Spinal cord (tissue), 10 donors: ENCODE measurements at places on chromosomes 16 and 17. TPM values are rescaled to one million over a fixed set of nuclear protein-coding genes. Genes with fewer than 3 reads are reported as not detected.

The SLC25A10 gene
- 15.2 TPM for polyA plus RNA-seq

DNA sequence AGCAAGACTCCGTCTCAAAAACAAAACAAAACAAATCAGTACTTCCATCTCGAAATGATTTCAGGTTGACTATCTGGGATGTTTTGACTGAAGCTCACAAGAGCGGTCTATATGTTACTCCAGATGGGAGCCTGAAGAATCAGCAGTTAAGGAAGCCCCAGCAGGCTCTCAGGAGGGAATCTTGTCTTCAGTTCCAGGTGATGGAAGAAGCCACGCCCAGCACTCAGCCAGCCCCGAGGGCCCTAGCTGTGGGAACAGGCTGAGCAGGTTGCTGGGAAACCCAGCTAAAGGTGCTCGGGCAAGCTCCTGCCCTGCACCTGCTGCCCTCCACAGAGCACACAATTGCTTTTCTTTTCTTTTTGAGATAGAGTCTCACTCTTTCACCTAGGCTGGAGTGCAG, 32.4 kb downstream of the WIPI1 start:
- DNase-seq = no peak

DNA sequence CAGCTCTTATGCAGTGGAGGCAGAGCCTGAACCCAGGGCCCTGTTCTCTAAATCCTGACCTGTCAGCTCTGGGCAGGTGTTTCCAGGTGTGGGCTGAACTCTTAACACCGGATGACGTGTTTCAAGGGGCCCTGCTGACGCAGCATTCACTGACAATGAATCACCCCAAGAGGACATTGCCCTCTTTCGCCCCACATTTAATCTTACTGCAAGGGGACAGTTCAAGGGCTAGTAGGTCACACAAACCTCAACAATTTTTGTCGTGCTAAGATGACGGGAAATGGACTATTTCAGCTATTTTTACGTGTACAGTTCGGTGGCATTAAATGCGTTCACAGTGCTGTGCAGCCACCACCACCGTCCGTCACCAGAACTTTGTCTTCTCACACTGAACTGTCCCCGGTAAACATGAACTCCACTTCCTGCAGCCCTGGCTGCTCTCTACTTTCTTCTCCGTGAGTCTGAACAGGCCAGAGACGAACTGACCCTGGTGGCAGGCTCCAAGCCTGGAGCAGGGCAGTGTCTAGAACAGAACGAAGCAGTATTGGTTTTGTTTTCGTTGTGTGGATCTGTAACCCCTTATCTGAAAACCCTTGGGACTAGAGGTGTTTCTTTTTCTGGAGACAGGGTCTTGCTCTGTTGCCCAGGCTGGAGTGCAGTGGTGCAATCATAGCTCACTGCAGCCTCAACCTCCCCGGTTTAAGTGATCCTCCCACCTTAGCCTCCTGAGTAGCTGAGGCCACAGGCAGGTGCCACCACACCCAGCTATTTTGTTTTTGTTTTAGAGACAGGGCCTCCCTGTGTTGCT, 88.4 kb upstream of the CIBAR2 start:
- no peak for DNase-seq

DNA sequence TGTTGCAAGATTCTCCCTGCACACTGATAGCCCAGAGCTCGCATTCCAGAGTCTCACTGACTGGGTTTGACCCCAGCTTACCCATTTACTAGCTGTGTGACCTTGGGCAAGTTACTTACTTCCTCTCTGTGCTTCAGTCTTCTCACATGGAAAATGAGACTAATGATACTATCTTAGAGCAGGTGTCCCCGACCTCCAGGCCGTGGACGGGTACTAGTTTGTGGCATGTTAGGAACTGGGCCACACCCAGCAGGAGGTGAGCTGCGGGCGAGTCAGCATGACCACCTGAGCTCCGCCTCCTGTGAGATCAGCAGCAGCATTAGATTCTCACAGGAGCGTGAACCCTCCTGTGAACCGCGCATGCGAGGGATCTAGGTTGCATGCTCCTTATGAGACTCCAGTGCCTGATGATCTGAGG, 15.8 kb downstream of the ANKFY1 start:
- DNase-seq = no peak

DNA sequence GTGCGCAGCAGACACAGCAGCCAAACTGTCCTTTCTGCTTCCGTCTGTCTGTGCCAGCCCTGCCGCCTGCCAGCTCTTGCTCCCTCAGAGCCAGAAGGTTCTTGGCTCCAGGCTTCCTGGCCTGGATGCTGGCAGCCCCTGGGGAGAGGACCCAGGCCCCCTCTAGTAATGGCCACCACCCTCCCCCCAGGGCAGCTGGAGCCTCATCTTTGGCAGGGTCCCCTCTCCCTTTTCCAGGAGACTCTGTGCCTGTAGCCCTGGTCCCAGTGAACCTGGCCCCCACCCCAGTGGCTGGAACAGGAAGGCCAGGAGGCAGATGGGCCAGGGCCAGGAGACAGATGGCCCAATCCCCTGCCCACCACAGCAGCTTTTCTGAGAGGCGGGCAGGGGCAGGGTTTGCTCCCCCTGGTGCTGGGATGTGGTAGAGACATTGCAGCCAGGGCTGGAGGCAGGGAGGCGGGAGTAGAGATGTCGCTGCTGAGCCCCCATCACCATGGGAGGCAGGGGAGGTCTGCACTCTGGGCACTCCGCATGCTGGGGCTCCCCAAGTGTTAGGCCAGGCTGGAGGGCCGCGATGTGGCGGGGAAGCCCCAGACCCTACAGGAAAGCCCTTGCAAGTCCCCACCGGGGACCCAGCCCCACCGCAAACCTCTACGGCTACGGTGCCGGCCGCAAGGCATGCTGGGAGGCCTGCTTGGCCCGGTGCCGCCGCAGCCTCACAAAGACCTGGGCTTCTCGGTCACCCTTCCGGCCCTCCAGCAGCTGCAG, 16.7 kb downstream of the UNC13D start:
- peak; percentile 50 for DNase-seq

DNA sequence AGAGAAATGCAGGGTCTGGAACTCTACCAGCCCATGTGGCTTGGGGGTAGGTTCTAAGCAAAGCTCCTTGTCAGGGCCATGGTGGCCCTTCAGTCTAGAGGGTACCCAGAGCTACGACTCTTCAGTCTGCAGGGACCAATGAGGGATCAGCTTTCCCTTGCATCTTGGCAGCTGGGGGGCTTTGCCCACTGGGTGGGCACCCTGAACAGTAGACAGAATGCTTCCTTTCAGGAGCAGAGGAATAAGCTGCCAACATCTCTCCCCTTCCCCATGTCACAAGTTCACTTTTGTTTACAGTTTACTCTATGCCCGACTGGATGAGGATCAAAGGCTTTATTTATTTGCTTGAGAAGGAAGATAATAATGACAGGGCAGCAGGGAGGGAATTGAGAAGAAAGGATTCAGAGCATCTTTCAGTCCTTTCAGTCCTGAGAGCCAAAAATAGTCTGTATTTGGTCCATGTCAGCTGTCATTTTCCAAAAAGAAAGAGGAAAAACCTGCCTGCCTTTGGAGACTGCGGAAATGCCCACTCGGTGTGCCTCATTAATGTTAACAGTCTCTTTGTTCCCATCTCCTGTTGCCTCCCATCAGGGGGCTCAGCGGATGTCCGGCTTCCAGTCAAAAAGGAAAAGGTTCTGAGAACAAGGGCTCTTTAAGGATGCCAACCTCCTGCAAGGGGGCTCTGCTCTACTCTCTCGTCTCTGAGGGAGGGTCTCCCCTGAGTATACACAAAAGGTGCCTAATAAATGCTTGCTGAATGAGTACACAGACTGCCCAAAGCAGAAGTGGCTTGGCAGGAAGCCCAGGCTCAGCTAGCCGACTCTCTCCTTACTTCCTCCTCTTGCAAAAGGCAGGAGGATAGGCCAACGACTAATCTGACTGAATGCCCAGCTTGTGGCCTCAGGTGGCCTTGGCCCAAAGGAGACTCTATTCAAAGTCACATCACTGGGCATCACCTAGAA, 17.1 kb downstream of the TRAF4 start:
- DNase-seq = peak; percentile 57

DNA sequence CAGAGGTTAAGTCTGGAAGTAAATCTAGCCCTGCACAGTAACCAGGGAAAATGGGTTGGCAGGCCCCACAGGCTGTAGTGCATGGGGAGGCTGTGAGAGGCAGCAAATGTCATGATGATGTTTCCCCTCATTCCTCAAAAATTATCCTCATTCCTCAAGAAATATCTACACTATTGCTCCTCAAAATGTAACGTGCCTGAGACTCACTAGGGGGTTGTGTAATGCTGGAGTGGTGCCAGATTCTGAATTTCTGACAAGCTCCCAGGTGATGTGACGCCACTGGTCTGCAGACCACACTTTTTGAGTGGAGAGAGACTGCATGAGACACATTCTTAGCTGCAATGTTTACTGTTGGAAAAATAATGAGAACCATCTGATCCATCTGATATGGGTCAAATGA, 1.2 kb upstream of the MPP3 start:
- no peak for DNase-seq

DNA sequence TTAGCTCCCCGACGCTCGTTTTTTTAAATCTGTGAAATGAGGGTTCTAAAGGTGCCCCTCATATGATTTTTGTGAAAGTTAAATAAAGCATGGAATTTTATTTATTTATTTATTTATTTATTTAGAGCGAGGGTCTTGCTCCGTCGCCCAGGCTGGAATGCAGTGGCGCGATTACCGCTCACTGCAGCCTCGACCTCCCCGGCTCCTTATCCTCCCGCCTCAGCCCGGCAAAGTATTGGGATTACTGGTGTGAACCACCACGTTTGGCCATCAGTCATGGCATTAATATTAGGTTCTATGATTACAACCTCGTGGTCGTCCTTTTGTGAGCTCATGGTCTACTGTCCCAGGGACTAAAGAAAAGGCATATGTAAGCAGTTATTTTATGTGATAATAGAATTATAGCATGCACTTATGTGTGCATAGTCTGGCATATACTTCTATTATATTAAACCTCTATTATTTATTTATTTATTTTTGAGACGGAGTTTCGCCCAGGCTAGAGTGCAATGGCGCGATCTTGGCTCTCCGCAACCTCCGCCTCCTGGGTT, 557 bp upstream of the LUC7L start:
- no peak for DNase-seq

The LMF1 gene
- polyA plus RNA-seq = 37.5 TPM

DNA sequence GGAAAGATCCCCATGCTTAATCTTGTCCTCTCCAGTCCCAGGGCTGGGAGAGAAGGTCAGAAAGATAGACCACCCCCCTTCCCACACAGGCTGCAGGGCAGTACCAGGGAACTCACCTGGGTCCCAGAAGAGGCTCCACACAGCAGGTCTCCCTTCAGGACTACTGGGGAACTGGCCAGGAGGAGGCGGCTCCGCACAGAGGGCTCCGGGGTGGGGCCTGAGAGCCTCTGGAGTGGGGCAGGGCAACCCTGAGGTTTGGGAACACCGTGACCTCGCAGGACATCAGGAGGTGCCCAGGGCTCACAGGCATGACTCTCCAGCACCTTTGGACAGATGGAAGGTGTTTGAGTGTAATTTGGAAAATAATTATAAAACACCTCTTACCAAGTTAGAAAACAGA, 11.0 kb downstream of the ABCA3 start:
- no peak for DNase-seq

DNA sequence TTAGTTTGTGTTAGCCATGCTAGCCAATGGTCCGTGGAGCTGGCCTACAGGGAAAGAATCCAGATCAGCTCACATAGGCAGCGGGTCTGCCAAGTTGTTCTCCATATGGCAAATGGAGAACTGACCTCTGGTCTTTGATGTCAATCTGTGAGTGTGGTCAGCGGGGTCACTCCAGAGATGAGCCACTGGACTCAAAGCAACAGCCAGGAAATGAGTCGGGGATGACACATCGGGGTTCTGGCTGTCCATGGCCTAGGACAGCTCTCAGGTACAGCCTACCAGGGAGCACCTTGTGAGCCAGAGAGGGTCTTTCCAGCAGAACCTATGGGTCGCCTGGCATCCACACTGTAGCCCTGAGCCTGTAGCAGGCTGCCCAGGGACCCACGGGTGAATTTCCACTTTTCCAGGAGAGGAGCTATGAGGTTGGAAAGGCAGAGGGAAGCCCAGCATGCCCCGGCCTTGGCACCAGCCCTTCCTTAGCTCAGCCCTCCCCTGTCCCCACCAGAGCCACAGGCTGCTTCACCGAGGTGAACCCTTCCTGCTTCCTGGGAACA, 203.0 kb upstream of the TNRC6C start:
- DNase-seq = no peak

DNA sequence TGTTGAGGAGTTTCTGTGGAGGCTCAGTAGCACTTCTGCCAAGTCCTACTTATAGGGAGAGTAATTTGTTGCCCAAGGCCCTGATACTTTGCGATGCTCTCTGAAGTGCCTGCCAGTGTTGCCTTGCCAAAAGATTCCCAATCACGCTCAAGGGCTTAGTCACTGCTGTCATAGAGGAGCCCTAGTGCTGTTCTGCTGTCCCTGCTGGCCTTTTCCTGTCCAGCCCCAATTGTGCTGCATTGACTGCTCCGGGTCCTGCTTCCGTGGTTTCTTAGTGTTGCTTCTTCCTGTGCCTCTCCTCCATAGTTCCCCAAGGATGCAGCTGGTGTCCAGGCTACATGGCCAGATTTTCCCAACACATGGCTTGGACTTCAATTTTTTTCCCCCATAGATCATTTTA, 13.9 kb downstream of the NUP93 start:
- no peak for DNase-seq
